ENCODE measurements at places on chromosomes 7 and 10.

GRCh38 chr10:104119996-104120395 lies 2.0 kb upstream of the SFR1 start:
- no peak for DNase-seq

DNA sequence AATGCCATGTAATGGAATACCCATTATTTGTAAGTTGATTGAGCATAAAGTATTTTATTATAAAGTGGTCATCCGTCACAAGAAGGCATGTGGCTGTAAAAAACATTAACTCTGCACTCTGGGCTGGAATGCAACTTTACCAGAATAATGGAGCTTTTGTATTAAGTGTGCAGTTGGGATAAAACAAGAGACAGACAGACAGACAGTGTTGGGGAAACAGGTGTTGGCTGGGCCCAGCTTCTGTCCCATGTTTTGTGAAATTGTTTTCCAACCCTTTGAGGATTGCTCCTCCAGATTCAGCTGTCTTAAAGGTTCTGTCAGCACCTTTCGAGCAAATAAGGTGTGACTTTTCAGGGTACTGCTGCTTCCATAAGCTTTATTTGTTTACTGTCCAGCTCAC lies 67.9 kb upstream of the NFKB2 start:
- DNase-seq, result no peak

DNA sequence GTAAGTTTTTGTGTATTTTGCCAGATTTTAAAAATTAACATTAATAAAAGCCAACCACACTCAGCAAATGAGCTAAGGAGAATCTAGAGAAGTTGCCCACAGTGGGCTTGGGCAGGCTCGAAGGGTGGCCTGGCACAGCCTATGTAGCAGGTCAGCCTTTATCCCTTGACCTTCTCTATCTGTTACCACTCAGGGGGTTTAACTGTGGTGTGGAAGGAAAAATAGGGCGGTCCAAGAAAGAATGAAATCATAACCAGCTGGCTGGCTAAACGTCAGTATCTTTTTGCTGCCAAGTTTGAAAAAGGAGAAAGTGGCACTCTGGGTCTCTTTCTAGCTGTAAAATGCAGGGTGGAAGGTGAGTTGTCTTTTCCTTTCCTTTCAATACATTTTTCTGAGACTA lies 130.3 kb upstream of the ASAH2 start:
- DNase-seq, result no peak

GRCh38 chr7:46173476-46174195 lies 252.6 kb upstream of the IGFBP3 start:
- no peak for DNase-seq

DNA sequence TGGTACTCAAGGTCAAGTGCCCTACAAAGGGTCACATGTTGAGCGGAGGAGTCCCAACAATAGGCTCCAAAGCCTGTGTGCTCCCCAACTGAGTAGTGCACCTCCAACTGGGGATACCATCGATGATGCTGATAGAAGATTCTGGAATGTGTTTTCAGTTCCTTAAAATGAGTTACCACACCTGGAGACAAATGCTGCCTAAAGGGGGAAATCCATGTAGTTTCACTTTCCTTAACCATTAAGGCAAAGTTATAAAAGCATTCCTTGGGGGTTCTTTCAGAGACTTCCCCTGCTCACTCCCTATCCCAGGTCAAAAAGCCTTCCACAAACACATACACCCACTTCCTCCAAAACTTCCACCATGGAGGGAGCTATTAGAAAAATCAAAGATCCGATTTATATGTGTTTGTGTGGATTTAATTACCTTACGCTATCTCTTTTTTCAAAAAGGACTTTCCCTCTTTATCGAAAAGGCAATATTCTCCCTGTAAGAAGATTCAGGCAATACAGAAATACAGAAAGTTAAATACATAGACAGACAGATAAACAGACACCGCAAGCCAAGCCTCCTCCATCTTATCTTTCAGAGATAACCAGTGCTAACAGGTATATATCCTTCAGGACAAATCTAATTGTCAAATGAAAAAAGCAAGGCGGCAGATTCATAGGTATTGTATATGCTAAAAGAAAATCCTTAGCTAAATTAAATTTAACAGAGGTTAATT lies 135.9 kb upstream of the ASAH2 start:
- no peak for DNase-seq

Data from activated T-helper 1 cell treated with anti-CD3 and anti-CD28 coated beads, Interleukin-12 subunit alpha, Interleukin-12 subunit beta, Interleukin-2, Interleukin-4 antibody, amounts not matched to agents 30 ng/mL and 10 ng/mL and 1 ng/mL, durations not matched to agents 14 hours and 24 hours and 36 hours (primary cell).